ENCODE measurements at places on chromosomes 7 and 10.

DNA sequence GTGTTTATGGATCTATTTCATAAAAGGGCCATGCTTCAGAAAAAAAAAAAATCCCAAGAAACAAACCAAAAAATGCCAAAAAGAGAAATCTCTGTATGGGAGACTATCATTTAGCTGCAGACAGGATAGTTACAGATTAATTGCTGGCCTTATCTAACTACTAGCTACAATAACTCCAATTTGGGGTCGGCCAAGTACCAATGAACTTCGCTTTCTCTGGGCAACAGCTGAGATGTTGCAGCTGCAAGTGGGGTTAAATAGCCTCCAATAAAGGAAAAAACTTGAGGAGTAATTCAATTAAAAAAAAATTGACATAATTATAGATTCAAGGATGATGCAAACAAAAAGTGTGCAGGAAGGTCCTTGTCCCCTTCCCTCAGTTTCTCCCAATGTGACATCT lies 73.6 kb downstream of the PFKFB3 start:
- no peak for DNase-seq

DNA sequence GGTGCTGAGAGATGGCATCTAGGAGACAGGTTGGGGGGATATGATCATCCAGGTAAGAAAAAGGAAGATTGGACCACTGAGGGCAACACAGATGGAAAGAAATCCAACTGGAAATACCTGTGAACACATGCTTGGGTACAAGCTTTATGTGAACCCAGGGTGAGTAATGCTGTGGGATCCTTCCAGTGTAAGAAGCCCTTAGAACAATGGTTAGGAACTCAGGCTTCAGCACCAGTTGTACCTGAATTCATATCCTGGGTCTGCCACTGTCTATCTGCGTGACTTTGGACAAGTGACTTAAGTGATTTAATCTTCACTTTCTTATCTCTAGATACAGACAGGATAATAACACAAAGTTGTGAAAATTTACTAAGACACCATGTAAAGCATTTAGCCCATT lies 131.0 kb downstream of the ST7 start:
- no peak for DNase-seq

GRCh38 chr7:7156663-7157062 lies 25.7 kb upstream of the C1GALT1 start:
- DNase-seq = no peak

DNA sequence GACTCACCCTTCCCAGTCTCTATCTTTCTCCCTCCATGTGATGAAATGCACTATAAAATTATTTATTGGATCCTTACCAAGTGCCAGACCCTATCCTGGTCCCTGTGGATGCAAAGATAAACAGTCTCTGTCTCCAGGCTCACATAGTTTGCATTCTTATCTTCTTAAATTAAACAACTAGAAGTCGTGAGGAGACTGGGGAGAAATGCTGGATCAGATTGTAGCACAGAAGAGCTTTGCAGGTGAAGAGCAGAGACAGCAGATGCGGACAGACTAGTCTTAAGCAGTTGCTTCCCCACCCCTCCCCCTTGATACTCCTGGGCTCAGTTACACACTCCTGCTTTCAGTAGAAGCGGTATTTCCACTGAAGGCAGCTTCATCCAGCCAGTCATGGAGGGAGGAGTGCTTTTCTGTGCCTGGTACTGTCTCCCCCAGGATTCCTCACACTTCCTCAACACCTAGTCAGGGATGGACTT lies 20.8 kb upstream of the CDK1 start:
- no peak for DNase-seq

- no peak for DNase-seq
These were observed 197.0 kb downstream of the STK31 start for GRCh38 chr7:23907012-23907411.

DNA sequence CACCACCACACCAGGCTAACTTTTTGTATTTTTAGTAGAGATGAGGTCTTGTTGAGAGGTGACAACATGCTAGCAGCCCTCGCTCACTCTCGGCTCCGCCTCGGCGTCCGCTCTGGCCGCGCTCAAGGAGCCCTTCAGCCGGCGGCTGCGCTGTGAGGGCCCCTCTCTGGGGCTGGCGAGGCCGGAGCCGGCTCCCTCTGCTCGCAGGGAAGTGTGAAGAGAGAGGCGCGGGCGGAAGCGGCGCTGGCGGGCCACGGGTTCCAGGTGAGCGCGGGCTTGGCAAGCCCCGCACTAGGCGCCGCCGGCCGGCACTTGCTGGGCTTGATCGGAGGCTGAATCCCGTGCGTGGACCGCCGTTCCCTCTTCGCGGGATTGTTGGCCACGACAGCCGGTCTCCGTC lies 83.0 kb downstream of the EEPD1 start:
- DNase-seq = no peak

DNA sequence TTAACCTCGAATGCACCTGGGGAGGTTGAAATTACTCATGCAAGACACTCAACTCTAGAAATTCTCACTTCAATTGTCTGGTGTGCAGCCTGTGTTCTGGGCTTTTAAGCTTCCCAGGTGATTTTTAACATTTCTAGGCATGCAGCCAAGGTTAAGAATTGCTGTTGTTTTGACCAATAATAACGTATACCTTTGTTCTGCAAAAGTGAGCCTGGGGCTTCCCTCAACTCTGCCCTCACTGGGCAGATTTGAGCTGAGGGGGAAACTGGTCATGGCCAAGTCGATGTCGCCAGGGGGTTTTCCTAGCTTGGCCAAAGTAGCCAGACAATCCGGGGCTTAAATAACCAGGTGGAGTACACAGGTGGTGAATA lies 568 bp downstream of the PRSS2 start:
- no peak for DNase-seq
